Astrocyte of the spinal cord (primary cell): ENCODE measurements at places on chromosomes 1 and 21.

DNA sequence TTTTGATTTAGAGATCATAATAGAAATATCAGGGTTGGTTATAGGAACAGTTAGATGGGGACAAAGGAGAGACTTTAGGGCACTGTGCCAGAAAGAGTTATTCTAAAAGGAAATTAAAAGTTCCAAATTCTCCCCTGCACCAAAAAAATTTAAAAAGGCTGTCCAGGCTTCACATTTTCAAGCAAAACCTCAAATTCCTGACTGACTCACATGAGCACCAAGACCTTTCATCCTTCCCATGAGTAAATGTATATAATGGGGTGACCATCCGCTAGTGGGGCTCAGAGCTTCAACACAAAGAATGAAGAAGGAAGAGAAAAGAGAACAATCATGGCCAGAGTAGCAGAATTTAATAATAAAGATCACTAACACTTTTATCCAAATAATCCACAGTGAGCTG lies 131.6 kb upstream of the MROH9 start:
- no peak for DNase-seq

DNA sequence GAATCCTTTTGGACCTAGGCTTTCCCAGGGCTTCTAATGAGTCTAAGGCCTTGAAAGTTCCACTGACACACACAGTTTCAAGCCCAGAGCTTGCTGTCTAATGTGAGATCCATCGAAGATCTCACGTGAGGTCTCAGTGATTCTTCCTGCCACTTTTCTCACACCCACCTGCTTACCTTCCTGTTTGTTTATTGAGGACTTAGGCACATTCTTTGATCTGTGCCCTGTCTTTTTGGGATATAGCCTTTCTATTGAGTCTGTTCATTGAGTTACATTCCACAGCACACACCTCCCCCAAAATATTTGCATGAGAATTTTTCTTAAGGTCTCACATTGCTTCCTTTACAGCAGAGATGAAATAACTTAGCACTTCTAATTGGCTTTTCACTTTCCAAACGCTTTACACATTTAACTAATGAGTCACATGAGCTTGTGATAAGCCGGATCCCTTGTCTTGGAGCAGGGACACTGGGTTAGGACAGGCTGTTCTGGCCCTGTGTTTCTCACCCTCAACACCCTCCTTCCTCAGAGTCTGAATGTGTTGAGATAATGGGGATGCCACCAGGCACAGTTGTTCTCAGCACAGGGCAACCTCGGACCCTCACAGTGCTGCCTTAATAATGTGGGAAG lies 288.3 kb downstream of the TM2D1 start:
- no peak for DNase-seq

DNA sequence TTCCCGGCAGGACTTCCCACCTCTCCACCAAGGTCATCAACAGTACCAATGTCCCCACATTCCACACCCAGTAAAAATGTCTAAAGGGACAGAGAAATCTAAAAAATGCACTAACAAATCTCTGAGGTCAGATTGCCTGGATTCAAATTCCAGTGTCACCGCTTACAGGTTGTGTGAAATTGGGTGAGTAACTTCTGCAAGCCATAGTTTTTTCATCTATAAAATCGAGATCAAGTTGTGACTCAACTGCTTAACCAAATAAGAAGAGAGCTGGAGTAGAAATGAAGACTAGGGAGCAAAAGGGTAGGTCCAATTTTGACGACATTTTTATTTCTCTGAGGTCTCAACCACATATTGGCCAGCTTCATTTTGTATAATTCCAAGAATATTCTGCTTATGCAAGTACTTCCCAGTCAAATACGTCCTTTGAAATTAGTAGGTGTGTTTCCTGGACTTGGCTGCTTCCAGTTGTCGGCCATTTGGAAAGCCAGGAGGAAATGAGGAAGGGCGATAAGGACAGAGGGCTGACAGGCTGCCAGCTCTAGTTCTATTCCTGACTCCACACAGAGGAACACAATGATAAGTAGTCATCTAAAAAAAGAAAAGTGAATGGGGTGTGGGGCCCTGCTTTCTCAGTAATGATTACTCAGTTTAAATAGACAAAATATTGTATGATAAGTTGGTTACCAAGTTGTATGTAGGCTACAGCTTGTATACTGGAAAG lies 57.7 kb upstream of the ZC3H11B start:
- no peak for DNase-seq

- no peak for DNase-seq
Observed at GRCh38 chr1:155035936-155036335, 2.3 kb downstream of the DCST1 start.

- peak; percentile 91 for DNase-seq
Observed at GRCh38 chr1:67749844-67750690, 65.1 kb downstream of the GADD45A start.

DNA sequence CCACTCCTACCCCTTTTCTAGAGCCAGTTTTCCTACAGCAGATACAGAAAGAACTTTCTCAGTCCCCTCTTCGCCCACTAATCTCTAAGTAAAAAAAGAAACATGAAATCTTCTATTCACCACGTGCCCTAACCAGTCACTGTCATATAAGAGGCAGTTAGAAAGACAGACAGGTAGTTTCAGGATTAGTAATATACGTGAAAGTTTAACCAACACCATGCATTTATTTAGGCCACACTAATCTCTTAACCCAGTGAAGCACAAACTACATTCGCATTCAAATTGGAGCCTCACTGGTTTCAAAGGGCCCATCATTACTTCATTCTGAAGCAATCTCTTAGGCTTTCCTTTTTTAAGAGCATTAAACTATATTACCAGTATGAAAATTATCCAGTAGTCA lies 10.1 kb downstream of the GPATCH2 start:
- DNase-seq = no peak

GRCh38 chr21:38861989-38862683 lies 56.4 kb downstream of the ETS2 start:
- no peak for DNase-seq

GRCh38 chr1:180137776-180138175 lies 16.9 kb upstream of the QSOX1 start:
- DNase-seq = no peak

DNA sequence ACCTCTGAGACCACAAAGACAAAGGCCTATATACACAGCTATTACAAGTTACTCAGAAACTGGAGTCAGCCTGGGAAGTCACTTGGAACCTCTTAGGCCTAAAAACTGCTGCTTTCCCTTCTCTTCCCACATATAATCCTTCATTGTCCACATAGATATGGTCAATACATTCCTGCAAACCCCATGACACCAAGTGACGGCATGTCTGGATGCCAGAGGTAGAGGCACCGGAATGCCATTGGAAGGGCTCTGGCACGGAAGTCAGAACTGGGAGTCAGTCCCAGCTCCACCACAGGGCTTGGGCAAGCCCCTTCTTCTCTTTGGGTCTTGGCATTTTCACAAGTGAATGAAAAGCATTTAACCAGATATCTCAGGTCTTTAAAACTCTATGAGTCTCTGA lies 204.7 kb downstream of the MATN1 start:
- DNase-seq = no peak

DNA sequence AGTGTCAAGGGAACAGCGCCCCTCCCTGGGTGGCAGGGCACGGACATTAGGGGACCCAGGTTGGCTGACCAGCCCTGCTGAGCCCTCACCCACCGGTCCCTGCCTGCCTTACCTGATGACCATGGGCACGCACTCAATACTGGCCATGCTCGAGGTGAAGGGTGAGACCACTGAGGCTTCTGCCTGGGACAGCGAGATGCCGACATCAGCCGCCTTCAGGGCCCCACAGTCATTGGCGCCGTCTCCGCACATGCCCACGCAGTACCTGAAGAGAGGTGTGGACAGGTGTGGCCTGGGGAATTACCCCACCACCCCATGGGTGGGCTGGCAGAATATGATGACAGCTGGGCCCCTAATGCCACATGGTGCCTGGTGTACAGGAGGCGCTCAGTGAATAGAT lies 7.8 kb upstream of the MFAP2 start:
- DNase-seq = no peak
